CD8-positive, alpha-beta memory T cell (primary cell): ENCODE measurements at places on chromosomes 2 and 18. TPM values are rescaled to one million over a fixed set of nuclear protein-coding genes. Genes with fewer than 3 reads are reported as not detected.
A peak's percentile ranks its signal among the peaks of the same experiment; 100 is the strongest.

DNA sequence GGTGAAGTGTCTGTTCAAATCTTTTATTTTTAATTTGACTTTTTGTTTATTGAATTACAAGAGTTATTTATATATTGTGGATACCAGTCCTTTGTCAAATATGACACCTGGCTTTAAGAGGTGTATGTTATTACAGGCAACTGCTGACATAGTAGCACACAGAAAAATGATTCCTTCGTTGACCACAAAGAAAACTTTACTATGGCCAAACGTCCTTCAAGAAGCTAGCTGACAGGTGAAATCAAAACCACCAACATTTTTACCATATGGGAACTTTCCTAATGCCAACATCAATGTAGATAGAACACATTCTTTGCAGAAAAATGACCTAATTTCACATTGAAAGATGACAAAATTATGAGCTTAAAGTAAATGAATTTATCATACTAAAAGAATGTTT is 6.4 kb upstream of the SRBD1 start:
- H3K27ac ChIP-seq = no peak overlapping the region
- H3K4me1 ChIP-seq = no peaks in the 10 kb centered on the region
- DNase-seq = no peak
- no peak overlapping the region for H3K4me3 ChIP-seq

GRCh38 chr2:181907635-181908034 is 16.1 kb downstream of the ITPRID2 start:
- DNase-seq = no peak
- no peaks in the 10 kb centered on the region for H3K36me3 ChIP-seq
- no peaks in the 10 kb centered on the region for H3K4me1 ChIP-seq
- H3K4me3 ChIP-seq = no peak overlapping the region
- H3K27ac ChIP-seq = no peak overlapping the region

DNA sequence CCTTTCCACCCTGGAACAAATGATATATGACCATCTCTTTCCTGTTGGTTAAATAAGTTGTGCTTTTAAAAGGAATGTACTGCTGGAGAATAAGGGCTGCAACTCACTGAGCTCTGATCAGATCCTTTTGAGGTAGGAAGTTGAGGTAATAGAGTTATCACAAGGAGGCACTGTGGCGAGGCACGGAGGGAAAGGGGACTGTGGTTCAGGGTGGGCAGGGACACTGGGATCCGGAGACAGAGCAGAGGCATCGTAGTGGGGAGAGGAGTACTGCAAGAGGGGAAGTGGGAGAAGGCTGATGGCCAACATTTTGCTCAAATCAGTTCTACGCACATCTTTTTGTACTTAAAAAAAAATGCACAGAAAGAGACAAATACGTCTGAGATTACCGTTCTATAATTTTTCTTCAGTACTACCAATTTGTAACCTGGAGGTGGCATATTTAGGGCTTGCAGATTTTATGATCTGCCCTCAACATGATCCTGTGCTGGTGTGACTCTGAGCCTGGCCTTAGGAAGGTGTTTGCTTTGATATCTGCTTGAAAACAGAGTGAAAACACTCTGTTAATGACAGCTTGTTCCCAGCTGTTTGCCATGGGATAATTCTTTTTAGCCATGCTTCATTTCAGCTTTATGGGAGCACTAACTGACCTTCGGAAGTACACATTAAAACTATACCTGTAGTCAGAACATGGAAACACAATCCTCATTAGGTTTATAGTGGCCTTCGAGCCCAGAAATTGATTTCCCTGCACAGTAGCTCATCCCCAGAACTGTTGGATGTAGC is 168.1 kb downstream of the KCNE4 start:
- no peaks in the 10 kb centered on the region for H3K4me1 ChIP-seq
- no peak overlapping the region for H3K27ac ChIP-seq

DNA sequence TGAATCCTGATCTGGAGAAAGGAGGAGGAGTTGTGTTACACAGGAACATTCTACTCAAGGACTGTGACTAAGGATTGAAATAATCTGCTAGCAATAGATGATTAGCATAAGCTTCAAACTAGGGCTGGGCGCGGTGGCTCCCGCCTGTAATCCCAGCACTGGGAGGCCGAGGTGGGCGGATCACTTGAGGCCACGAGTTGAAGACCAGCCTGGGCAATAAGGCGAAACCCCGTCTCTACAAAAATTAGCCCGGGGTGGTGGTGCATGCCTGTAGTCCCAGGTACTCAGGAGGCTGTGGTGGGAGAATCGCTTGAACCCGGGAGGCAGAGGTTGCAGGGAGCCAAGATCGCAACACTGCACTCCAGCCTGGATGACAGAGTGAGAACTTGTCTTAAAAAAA is 1.5 kb downstream of the TRMT61B start:
- no peaks in the 10 kb centered on the region for H3K27me3 ChIP-seq
- peak overlapping the region; percentile 100 for H3K4me3 ChIP-seq
- peak overlapping the region; percentile 96 for H3K27ac ChIP-seq
- DNase-seq = no peak

- H3K27me3 ChIP-seq = no peaks in the 10 kb centered on the region
- no peak overlapping the region for H3K27ac ChIP-seq
- DNase-seq = no peak
- no peaks in the 10 kb centered on the region for H3K36me3 ChIP-seq
Measured at GRCh38 chr2:113012436-113013335, 7.4 kb downstream of the IL36A start.

DNA sequence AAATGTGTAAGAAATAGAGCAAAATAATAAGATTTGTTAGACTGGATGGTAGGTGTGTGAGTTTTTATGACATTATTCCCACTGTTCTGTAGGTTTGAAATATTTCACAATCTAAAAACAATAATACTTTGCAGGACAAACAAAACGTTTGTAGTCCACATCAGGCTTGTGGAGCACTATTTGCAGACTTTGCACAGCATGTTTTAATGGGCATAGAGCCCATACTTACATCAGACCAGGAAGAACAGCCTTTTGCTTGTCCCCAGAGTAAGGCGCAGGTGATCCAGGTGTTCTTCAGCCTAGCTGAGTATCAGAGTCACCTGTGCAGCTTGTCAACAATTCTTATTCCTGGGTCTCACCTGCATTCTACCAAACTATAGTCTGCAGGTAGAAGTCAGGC is 9.1 kb upstream of the STK39 start:
- peaks cover 7% of the 10 kb centered on the region for H3K4me1 ChIP-seq
- H3K4me3 ChIP-seq = no peak overlapping the region
- DNase-seq = no peak
- H3K27ac ChIP-seq = no peak overlapping the region
- no peaks in the 10 kb centered on the region for H3K27me3 ChIP-seq

DNA sequence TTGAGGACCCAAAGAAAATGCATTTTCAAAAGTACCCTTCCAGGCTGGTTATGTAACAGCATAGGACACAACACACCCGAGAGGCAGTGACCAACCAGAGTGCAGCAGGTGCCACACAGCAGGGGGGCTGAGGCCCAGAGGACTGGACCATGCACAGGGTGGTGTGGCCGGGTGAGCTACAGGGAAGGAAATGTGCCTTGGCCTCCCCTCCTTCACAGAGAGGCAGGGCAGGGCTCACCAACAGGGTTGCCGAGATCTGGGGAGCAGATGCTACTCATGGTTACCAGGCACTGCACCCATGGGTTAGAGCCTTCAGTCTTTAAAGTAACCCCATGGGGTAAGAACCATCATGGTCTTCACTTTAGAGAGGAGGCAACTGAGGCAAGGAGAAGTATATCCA is 158.4 kb downstream of the MSH2 start:
- no peaks in the 10 kb centered on the region for H3K27me3 ChIP-seq
- H3K27ac ChIP-seq = no peak overlapping the region
- no peaks in the 10 kb centered on the region for H3K36me3 ChIP-seq
- no peak for DNase-seq
- H3K4me1 ChIP-seq = no peaks in the 10 kb centered on the region

DNA sequence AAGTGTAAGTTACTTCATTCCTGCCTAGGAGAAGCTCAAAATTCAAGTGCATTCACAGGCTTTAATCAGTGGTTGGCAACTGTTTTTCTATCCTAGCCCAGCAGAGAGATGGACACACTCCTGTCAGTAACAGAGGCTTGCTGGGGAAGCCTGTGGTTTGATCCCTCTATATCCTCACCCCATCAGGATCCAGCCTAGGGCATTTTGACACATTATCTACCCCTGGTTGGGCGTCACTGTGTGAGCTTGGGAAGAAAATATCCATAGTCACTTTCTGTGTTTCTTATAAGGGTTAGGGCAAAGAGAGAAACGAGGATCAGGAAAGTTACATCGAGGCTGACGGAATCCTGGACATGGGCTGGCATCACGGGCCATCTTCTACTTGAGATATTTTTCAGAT is 10.0 kb downstream of the NT5DC4 start:
- H3K4me1 ChIP-seq = peaks cover 5% of the 10 kb centered on the region
- H3K27me3 ChIP-seq = no peaks in the 10 kb centered on the region
- no peak overlapping the region for H3K4me3 ChIP-seq

- no peak overlapping the region for H3K4me3 ChIP-seq
- H3K36me3 ChIP-seq = no peaks in the 10 kb centered on the region
- no peak overlapping the region for H3K27ac ChIP-seq
- peaks cover 7% of the 10 kb centered on the region for H3K27me3 ChIP-seq
- no peaks in the 10 kb centered on the region for H3K4me1 ChIP-seq
Measured at GRCh38 chr18:22129778-22130177, 39.6 kb upstream of the GATA6 start.

DNA sequence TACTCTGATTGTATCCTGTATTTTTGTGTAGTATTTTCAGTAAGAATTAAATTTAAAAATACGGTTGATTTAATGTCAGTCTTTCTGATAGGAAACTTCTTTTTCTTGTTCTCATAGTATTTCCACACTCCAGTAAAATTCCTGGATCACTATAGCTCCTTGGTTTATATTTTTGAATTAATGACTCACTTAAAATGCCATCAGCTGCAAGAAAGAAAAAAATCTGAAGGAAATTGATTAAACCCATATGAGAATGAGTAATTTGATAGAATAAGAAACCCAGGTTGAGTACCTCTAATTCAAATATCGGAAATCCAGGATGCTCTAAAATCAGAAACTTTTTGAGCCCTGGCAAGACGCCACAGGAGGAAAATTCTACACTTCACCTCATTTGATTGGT is 186.8 kb upstream of the RND3 start:
- DNase-seq = no peak
- H3K4me1 ChIP-seq = no peaks in the 10 kb centered on the region
- H3K4me3 ChIP-seq = no peak overlapping the region
- H3K27ac ChIP-seq = no peak overlapping the region
- no peaks in the 10 kb centered on the region for H3K36me3 ChIP-seq

DNA sequence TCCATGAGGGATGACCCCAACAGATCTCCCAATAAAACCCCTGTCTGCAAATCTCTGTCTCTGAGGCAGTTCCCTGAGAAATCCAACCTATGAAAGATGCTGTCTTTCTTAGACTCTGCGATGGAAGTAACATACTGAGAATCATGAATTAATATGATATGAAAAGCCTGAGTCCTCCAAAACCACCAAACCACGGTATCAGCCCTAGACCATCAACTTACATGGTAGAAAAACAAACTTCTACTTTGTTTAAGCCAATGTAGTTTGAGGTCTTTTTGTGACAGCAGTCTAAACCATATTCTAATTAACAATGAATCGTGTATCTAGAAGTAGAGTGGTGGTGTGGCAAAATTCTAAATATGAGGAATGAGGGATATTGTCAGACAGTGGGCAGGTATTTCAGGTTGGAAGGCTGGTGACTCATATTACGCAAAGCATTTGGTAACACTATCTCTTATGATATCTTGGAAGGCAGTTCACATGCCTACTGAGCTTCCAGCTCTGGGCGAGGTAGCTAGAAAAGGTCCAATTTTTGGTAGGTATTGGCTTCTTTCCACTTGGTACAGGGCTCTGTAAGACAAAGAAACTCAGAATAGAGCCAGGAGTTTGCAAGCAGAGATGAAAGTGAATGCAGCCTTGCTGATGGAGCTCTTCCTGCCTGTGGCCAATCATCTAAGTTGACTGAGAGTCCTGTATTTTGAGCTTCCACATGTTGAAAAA is 215.8 kb downstream of the ZFP36L2 start:
- no peak for DNase-seq
- H3K36me3 ChIP-seq = no peaks in the 10 kb centered on the region
- H3K4me1 ChIP-seq = peaks cover 6% of the 10 kb centered on the region
- H3K27me3 ChIP-seq = no peaks in the 10 kb centered on the region

TFPI gene
- total RNA-seq = not detected

CTLA4 gene
- 39.0 TPM for total RNA-seq

ERFE gene
- total RNA-seq = 0.24 TPM

ABHD1 gene
- 0.33 TPM for total RNA-seq

ARHGEF33 gene
- 0.22 TPM for total RNA-seq

TNS1 gene
- 1.8 TPM for total RNA-seq

GNAL gene
- total RNA-seq = 0.04 TPM

GMPPA gene
- total RNA-seq = 36.9 TPM
